Stimulated activated CD4-positive, alpha-beta T cell treated with anti-CD3 and anti-CD28 coated beads, Interleukin-1b, Interleukin-23, amount 100 ng/mL, for 1 hour (primary cell): ENCODE measurements at places on chromosomes 5 and 9.

DNA sequence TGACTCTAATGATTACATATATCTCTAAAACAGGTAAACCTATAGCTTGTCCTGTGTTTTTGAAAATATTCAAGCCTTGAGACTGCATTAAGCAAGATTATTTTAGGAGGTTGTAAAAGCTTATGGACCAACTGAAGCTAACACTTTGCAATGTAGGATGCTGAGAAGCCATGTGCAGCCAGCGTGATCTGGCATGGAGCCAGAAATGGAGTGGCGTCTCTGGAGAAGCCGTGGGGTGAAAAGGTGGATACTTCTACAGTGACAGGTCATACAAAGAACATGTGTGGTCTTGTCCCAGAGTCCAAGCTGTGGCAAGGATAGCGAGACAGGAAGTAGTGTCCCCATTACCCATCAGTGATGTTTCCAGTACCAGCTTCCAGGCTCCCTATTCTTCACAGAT, 100.8 kb upstream of the CD180 start:
- DNase-seq, result no peak

DNA sequence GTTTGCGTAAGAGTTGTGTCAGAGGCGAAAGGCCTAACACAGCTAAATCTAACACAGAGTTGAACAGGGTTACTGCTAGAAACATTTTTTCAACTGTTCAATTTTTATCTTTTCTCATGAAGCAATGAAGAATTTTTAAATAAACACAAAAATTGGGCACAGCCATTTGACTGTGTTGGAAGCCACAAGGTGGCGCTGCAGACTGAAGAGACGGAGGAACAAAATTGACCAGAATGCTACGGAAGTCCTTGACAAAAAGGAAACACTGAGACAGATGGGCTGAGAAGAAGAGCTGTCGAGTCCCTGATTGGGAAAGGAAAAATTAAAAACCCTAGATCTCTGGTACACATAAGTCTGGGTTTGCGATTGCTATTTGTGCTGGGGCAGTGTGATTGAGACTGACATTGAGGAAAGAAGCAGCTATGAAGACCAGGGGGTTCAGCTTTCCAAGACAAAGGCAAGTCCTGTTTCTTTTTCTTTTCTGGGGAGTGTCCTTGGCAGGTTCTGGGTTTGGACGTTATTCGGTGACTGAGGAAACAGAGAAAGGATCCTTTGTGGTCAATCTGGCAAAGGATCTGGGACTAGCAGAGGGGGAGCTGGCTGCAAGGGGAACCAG, at the start of gene PCDHB9:
Gene PCDHB9, plus strand, starts transcription at position 265 of the 616 bp plus-strand sequence. Its CDS starts 158 bp downstream, at position 423.
- DNase-seq, result no peak

DNA sequence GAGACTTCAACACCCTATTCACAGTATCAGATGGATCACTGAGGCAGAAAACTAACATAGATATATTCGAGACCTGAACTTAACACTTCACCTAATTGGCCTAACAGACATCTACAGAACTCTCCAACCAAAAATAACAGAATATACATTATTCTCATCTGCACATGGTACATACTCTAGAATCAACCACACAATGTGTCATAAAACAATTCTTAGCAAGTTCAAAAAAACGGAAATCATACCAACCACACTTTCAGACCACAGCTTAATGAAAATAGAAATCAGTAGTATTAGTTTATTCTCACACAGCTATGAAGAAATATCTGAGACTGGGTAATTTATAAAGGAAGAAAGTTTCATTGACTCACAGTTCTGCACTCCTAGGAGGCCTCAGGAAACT, 387.9 kb downstream of the DEPDC1B start:
- no peak for DNase-seq

DNA sequence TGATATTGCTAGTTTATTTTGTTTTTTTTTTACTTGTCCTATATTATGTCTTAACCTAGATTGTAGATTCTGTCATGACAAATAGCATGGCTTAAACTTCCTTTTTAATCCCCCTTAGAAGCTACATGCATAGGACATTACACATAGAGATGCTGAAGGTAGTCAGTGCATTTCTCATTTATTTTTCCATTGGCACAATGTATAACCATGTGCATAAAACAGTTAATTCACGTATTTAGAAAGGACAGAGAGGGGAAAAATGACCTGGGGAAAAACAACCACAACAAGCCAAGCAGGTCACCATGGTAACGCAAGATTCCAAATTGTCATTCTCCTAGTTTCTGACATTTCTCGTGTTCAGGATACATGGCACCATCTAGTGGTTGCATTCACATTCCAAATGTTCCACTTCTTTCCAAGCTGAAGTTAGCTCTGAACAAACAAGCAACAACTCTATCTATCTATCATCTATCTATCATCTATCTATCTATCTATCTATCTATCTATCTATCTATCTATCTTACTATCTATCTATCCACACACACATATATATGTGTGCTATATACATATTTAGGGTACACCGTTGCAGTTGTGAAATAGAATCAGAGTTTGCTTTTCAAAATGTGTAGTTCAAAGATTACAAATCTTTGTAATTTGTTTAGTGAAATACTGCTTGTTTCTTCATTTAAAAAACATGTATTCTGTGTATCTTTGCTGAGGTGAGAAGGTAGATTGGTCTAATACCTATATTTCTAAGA, 487.2 kb upstream of the ST8SIA4 start:
- no peak for DNase-seq

DNA sequence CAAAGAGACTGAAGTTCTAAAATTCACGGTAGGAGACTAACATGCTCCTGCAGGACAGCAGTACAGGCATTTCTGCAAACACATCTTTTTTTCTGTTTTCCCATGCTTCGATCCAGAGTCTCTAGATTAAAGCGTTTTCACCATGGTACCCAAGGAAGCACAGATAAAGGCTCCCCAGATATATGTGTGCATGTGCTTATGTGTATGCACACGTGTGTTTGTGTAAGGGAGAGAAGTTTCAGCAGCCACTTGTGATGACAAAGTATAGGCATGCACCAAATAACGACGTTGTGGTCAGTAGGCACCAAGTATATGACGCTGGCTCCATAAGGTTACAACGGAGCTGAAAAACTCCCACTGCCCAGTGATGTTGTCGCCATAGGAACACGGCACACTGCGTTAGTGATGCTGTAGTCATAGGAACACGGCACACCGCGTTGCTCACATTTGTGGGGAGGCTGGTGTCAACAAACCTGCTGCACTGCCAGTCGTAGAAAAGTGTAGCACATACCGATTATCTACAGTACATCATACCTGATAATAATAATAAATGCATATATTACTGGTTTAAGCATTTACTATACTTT, 21.7 kb downstream of the MED10 start:
- DNase-seq, result no peak

GRCh38 chr5:148902478-148902877, 76.1 kb downstream of the ADRB2 start:
- DNase-seq, result no peak

GRCh38 chr5:192691-192969, 1.3 kb downstream of the LRRC14B start:
- no peak for DNase-seq

- no peak for DNase-seq
These were observed 40.4 kb downstream of the FER start for GRCh38 chr5:108788142-108788541.

DNA sequence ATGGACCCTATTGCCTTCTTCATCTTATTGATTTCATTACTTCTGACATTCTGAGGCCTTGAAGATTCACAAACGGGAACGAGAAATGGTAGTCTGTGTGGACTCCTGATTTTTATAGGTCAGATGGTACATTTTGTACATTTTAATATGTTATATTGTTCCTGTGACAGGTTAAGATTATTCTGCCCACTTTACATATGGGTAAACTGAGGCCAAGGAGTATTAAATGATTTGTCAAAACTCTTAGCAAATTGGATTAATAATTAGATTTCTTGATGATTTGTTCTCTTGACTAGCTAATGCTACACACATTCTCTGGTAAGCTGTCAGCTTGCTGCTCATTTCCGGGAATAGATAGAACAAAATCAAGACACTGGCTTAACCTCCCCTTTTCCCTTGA, 1.9 kb downstream of the FAM53C start:
- DNase-seq, result no peak

- no peak for DNase-seq
These were observed 942 bp downstream of the PHF2 start for GRCh38 chr9:93577078-93577974.

DNA sequence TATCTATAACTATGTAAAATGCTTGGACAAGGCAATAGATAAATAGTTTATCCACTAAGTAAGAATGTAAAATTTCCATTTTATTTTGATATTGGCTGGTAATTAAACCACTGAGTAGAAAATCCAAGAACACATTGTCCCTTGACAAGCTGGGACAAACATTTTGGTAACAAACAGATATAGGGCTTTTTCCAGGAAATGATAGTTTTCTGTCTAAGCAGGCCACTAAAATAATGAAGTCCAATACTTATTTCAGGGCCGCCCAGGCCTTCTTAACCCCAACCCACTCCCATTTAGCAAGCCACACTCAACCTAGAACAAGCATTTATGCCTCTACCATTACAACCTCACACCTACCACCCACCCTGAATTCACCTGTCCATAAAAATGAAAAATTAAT, 368.6 kb downstream of the PRELID2 start:
- DNase-seq, result no peak

- no peak for DNase-seq
These were observed 126.1 kb downstream of the BNC2 start for GRCh38 chr9:16744394-16744793.

- DNase-seq, result no peak
These were observed 583 bp downstream of the DIAPH1 start for GRCh38 chr5:141618030-141618803.
